Panc1 (cell line): ENCODE measurements at places on chromosomes 1 and 21.

GRCh38 chr1:213994888-213995287 lies 7.1 kb downstream of the PROX1 start:
- DNase-seq, result no peak

- no peak for DNase-seq
Measured at GRCh38 chr1:248793592-248793991, 32.1 kb downstream of the SH3BP5L start.

DNA sequence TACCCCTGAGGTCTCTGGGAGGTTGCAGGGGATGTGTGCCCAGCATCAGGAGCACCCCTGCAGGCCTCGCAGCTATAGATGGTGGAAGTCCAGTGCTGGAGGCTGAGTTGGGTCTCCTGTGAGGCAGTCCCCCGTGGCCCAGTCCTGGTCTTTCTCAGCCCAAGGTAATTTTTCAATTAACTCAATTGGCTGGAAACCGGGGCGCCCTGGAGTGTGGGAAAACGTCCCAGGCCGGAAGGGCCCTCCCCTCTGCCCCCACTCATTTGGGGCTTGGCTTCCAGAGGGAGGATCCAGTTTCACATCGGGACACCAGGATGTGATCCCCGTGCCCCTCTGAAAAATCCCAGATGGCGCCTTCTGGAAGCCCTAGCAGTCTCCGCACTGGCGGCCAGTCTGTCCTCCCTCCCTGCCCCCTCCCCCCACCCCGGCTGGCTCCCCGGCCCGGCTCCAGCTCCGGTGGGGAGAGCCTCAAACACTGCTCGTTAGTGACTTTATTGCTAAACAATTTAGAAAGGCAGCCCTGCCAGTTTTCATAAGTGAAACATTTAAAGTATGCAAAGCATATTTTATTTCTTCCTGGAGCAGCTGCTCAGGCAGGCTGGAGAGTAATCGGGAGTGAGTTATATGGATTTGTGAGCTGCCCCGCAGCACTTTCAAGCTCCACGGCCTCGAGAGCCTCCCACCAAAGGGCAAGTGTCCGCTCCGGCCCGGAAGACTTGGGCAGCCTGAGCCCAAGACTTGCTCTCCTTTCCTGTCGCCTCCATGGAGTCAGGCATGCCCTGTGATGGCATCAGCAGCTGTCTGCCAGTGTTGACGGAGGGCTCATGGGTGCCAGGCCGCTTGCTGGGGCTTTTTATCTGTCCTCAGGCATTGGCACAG lies 208.2 kb upstream of the TMEM51 start:
- no peak for DNase-seq

DNA sequence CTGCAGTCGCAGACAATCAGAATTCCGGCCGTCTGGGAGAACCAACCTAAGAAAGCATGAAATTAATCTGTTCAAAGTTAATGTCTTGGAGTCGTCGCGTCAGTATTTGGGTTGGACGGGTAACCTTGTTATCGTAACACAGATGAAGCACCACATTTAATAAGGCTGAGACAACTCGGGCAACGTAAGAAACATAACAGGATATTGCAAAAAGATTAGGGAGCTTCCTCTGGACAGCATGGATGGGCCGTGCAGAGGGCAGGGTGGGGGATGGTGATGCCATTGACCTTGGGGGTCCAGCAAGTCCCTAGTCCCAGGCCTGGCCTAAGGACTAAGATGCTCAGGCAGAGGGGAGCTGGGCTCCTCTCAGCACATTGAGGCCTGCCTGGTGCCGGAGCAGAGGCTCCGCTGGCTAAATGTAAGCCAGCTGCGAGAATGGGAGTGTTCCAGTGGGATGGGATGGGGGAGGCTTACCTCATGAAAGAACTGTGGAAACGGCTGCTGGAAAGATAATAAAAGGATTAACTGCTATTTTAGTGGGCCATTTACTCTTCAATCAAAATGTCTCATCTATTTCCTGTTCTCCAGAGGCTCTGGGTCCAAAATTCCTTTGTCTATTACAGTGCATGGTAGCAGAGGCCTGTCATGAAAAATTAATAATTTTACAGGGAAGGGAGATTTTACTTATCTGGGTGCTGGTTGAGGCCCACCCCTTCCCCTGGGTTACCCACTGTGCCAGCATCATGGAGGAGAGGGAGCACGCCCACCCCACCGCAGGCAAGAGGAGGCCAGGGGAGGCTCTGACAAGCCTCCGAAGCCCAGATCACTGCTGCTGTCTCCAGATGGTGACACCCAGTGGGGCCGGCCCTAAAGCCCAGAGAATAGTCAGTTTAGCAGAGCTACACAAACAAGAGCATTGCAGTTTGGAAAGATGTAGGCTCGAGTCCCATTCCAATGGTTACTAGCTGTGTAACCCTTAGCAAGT lies 131.6 kb downstream of the DMRTB1 start:
- DNase-seq, result no peak

- DNase-seq, result no peak
Measured at GRCh38 chr1:112516141-112516540, 7.4 kb downstream of the WNT2B start.

- DNase-seq, result no peak
Measured at GRCh38 chr1:158025576-158026230, 32.3 kb downstream of the KIRREL1 start.

DNA sequence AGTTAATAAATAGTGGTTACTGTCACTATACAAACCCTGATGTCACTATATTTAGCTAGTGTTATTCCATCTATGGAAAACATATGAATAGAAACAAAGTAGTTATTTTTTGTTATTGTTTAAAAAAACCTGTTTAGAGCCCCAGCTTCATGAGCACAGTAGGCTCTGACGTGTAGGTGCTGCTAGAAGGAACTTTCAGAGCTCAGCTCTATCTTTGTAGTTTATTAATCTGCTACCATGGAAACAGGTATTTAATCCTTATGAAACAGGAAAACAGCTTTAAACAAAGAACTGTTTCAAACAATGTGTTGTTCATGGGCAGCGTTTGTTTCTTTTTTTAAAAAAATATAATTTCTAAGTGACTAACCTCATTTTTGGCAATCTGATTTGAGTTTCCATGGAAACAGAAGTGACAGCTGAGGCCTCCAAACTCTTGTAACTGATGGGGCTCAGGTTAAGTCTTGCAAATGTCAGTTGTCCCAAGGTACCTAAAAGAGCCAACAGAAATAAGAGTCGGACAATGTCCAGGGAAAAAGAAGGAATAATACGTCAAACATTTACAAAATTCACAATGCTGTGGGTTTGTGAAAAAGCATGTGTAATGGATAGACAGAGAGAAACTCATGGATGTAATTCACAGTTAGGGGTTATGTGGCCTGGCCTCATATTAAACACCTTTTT lies 162.0 kb upstream of the C21orf91 start:
- no peak for DNase-seq
